ENCODE measurements at places on chromosomes 12 and 14.

- DNase-seq, result no peak
Observed at GRCh38 chr14:69543341-69544115, 31.1 kb downstream of the CCDC177 start.

GRCh38 chr12:2960390-2960956, 1.3 kb downstream of the TEAD4 start:
- no peak for DNase-seq

DNA sequence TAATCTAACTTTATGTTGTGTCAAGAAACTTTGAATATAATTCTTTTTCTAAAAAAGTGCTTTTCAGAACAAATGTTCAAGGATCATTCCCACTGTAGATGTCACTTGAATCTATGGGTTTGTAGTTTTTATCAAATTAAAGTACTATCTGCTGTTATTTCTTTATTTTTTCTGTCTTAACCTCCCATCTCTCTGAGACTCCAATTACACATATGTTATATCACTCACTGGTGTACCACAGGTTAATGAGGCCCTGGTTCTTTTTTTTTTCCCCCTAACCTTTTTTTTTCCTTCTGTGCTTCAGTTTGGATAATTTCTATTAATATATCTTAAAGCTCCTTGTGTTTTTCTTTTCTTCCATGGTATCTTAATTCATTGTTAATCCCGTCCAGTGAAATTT, 279.9 kb upstream of the RGS6 start:
- no peak for DNase-seq

GRCh38 chr14:63993992-63994391, 141.2 kb downstream of the SYNE2 start:
- DNase-seq, result no peak

DNA sequence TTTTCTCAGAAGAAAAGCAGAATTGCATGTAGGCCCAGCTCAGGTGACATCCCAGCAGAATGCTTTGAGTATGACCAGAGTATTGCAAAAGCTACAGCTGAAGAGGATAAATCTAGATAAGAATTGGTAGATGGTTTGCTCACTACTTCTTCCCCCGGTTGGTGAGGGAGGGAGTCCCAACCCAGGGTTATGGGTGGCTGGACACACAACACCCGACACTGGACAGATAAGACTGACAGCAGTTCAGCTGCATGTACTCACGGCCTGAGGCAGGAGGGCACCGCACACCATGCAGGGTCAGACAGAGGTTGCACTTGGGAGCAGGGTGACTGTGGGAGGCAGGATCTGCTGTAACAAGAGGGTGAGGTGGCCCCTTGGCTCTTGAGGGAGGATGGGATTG, 1.7 kb upstream of the CLEC4C start:
- no peak for DNase-seq

DNA sequence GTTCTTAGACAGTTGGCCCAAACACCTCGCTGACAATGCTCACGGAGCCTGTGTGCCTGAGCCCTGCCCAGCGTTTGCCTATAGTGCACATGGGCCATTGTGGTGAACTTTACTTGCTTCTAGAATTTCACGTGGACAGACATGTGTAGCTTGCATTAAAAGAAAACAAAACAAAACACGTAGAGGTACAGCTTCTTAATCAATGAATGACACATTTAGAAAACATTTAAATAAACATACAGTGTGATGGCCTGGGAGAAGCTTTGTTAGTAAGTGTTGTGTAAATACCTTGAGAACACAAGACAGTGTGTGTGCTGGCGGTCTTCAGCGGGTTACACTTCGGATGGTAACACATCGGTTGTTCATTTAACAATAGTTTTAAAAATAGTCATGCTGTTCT, 38.1 kb downstream of the SMOC1 start:
- no peak for DNase-seq

- no peak for DNase-seq
Observed at GRCh38 chr14:24818058-24818822, 184.2 kb upstream of the GZMB start.

DNA sequence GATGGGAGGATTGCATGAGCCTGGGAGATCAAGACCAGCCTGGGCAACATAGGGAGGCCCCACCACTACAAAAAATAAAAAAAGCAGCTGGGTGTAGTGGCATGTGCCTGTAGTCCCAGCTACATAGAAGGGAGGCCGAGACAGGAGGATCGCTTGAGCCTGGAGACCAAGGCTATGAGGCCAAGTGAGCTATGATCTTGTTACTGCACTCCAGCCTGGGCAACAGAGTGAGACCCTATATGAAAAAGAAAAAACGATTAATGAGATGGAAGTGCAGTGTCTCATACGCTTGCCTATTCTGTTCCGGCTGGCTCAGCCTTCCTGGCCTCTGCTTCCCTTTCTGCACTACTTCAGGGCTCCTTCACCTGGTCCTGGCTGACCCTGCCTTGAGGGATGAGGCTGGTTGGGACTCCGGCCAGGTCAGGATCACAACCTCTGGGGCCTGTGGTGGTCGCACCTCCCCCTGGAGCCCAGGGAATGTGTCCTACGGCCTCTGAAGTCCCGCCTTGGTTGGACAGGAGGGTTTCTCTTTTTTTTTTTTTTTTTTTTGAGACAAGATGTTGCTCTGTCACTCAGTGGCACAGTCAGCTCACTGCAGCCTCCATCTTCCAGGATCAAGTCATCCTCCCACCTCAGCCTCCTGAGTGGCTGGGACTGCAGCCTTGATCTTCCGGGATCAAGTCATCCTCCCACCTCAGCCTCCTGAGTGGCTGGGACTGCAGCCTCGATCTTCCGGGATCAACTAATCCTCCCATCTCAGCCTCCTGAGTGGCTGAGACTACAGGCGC, 10.7 kb downstream of the TEDC1 start:
- no peak for DNase-seq

GRCh38 chr12:124804011-124804621, 59.5 kb downstream of the SCARB1 start:
- DNase-seq, result no peak

GRCh38 chr14:93269341-93270068, 62.4 kb downstream of the UBR7 start:
- DNase-seq, result no peak

DNA sequence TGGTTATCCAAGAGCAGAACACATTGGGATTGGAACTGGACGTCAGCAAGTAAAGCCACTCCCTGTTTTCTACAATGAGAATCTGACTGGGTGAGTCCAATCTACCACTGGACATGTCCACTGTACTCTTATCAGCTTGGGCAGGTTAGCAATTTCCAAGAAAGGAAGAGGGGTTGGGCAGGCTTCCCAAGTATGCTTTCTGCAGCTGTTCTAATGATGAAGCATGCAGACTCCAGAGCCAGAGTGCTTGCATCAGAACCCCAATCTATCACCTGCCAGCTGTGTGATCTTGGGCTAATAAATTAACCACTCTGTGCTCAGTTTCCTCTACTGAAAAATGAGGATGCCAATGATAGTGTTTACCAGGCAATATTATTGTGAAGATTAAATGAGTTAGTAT, 92.0 kb downstream of the EMP1 start:
- DNase-seq, result no peak

DNA sequence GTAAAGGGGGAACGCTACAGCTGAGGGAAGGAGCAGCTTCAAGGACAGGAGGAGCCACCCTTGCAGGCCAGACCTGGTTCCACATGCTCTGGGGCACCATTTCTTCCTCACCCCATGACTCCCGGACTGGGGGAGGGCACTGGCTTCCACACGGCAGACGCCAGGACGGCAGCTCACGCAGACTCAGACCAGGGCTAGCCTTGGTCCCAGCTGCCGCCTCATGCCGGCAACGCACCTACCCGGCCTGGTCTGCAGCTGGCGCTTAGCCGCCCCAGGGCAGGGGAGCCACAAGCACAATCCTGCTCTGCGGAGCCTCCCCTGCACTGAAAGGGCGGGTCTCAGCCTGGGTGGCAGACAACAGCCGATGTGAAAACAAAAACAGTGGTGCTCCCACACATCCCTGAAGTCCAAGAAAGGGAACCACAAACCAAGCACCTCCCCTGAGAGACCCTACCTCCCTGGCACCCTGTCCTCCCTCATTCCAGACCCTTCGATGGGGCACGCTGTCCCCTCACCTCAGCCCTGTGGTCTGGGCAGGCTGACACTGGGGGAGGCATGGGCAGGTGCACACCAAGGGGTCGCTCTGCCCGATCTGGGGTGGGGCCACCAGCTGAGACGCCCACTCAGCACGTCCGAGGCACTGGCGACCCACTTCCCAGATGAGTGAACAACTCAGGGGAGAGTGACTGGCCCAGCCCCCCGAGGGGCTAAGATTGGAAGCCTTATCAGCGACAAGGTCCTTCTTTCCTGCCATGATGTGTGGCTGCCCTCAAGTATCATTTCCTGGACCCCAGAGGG, 65.0 kb downstream of the CHGA start:
- DNase-seq, result no peak

- no peak for DNase-seq
Observed at GRCh38 chr12:79690638-79691510, at the start of gene PAWR. Gene PAWR (minus strand): TSS chr12:79690964. CDS start chr12:79690244, 720 bp downstream.

DNA sequence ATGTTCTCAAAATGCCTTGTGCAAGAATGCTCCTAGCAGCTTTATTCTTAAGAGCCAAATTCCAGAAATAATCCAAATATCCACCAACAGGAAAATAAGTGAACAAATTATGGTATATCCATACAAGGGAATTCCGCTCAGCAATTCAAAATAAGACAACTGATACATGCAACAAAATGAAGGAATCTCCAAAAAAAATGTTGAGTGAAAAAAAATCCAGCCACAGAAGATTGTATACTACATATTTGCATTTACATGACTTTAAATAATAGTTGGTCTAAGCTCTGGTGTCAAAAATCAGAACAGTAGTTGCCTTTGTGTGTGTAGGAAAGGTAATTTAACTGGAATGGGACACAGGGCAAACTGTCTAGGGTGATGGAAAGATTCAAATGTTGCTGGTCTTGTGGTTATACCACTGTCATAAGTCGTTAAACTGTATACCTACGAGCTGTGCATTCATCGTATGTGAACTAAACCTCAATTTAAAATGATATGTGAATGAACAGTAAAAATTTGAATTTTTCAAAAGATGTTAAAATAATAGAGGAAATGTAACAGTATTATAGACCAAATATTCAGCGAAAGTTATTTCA, 3.2 kb downstream of the CD69 start:
- DNase-seq, result no peak

Measured in stimulated activated CD4-positive, alpha-beta T cell treated with anti-CD3 and anti-CD28 coated beads, Interleukin-15, amount 100 ng/mL, for 1 hour (primary cell).